CD4-positive, alpha-beta T cell treated with Interleukin-1 beta for 1 hour (primary cell): ENCODE measurements at places on chromosomes 11 and 22.
A peak's percentile ranks its signal among the peaks of the same experiment; 100 is the strongest.

GRCh38 chr22:44898236-44898635, 111.6 kb downstream of the PHF21B start:
- DNase-seq: no peak

- peak; percentile 53 for DNase-seq
Observed at GRCh38 chr11:88103337-88104206, 71.7 kb downstream of the RAB38 start.

- no peak for DNase-seq
Observed at GRCh38 chr11:13008061-13008435, 1.1 kb upstream of the RASSF10 start.

DNA sequence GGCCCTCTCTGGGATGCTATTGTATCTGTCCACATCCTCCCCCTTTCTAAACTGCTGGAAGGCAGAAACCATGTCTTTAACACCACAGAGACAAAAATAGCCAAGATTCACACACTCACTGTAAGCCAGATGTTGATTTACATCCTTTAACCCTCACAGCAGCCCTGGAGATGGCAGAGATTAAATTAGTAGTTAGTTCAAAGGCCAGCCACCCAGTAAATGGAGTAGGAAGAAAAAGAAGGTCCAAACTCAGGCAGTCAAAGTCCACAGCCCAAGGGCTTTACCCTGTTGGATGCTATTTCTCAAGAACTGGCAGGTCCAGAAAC, 2.1 kb upstream of the ZNHIT2 start:
- DNase-seq: no peak

DNA sequence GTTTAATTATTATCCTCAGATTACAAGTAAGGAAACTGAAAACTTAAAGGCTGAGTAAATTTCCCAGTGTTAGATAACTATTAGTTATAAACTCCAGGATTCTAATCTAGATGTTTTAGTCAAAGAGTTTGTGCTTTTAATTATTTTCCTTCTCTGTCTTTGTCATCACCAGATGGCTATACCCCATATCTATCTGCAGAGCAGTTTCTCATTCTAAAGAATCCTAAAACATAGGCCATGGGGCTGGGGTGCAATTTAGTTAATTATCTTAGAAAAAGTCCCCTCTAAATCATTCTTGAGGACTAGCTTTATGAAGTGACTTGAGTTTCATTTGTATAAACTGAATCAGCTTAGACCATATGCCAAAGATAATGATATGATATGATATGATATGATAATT, 556.3 kb upstream of the ANO5 start:
- DNase-seq: no peak

- DNase-seq: no peak
Observed at GRCh38 chr11:70873736-70874412, 378.5 kb downstream of the SHANK2 start.

GRCh38 chr11:12196308-12196707, 85.9 kb downstream of the MICAL2 start:
- no peak for DNase-seq

GRCh38 chr11:67013511-67014045, 9.4 kb upstream of the SYT12 start:
- DNase-seq: no peak

DNA sequence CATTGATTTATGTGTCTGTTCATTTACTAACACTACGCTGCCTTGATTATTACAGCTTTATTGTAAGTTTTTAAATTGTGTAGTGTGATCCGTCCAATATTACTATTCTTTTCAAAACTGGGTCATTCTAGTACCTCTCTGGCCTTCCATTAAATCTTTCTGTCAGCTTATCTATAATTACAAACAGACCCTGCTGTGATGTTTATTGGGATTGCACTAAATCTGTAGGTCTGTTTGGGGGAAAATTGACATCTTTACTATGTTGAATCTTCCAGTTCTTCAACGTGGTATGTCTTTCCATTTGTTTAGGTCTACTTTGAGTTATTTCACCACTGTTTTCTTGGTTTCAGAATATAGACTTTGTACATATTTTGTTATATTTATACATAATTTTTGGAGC, 15.6 kb downstream of the CABIN1 start:
- no peak for DNase-seq

DNA sequence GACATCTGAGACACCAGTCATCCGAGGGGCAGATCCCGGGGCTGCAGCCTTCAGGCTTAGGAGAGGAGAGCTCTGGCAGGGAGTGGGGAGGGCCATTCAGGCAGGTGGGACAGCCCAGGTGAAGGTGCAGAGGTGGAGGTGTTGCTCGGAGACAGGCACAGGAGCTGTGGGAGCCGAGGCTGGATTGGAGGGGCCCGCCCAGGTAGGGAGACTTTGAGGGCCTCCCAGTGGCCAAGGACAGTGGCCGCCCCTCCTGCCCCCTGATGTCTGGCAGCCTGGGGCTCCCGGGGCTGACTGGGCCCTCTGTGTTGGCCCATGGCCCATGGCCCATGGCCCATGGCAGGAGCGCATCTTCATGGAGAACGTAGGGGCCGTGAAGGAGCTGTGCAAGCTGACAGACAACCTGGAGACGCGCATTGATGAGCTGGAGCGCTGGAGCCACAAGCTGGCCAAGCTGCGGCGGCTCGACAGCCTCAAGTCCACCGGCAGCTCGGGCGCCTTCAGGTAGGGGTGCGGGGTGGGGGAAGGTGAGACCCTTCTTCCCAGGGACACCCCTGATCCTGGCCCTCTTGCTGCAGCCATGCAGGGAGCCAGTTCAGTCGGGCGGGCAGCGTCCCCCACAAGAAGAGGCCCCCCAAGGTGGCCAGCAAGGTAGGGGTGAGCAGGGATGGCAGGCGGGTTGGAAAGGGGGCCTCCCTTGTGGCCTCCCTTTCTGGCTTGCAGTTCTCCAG, 13.3 kb downstream of the TMEM258 start:
- DNase-seq: no peak

- DNase-seq: no peak
Observed at GRCh38 chr22:40334060-40334459, 12.2 kb upstream of the ADSL start.

DNA sequence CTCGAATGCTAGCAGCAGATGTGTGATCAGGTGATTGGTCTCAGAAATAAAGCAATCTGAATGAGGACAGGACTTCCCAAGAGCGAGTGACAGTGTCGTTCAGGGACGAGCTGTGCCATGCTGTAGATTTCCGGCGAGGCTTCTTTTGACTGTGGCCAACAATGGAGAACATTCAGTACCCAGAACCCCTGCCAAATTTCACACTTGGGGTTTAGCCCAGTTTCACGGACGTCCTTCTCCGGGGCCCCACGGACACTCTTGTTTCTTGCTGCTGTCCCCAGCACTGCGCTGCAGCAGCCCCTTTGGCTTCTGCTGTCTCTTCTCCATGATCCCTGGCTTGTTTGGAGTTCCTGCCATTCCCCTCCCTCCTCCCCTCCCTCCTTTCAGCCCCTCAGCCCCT, 115.1 kb upstream of the GRAMD1B start:
- DNase-seq: no peak
